ENCODE measurements at places on chromosomes 7 and 10.

DNA sequence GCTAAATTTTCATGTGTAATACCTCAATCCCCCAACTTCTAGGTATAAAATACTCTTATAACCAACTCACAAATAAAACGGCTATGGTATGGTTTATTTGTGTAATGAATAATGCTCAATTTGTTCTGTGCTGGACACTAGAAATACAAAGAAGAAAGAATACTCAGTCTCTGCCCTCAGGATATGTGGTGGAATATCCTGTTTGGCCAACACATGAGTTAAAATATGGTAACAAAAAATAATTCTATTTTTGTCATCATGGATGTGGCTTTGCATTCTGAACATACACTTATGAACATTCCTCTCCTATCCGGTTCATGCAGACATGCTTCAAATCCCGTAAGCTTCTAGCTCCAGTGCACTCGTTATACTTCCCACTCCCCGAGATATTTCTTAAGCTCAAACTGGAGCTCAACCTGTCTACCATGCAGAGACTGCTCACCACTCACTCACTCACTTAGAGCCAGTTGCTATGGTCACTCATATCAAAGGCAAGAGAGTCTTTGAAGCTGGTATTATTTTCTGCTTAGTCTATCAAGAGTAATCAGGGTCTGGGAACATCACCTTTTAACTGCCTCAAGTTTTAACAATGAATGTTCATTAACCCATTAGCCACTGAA, 53.8 kb upstream of the SLC16A12 start:
- DNase-seq = no peak

GRCh38 chr10:75335191-75335590, 66.4 kb downstream of the ZNF503 start:
- DNase-seq = peak; percentile 34

DNA sequence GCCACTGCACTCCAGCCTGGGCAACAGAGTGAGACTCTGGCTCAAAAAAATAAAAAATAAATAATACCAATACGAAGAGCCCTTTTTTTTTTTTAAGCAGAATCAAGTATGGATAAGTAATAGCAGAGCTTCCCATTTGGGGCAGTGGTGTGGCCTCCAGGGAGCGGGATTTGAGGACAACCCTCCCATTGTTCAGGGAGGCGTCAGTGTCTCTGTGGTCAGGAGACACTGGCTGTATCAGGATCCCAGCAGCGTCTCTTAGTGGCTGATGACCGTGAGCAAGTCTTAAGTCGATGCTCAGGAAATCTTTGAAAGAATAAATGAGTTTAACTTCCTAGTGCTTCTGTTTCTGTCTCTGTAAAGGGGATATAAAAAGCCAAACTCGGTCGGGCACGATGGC, 25.2 kb upstream of the SH2B2 start:
- no peak for DNase-seq

DNA sequence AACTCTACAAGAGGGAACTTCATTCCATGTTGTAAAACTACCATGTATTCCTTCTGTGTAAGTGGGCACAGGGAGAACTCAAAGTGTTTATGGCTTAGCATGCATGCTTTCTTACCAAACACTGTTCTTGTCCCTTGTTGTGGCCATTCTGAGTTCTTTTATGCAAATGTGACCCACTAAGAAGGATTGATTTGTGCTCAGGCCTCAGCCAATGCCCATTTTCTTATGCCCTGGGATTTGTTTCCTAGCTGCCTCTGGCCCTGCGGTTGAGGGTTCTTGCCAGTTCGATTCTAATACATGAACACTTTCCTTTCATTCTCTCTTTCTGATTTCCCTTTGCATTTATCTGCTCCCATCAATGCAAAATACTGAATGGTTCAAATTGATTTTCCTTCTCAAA, 316.7 kb downstream of the NRG3 start:
- DNase-seq = no peak

DNA sequence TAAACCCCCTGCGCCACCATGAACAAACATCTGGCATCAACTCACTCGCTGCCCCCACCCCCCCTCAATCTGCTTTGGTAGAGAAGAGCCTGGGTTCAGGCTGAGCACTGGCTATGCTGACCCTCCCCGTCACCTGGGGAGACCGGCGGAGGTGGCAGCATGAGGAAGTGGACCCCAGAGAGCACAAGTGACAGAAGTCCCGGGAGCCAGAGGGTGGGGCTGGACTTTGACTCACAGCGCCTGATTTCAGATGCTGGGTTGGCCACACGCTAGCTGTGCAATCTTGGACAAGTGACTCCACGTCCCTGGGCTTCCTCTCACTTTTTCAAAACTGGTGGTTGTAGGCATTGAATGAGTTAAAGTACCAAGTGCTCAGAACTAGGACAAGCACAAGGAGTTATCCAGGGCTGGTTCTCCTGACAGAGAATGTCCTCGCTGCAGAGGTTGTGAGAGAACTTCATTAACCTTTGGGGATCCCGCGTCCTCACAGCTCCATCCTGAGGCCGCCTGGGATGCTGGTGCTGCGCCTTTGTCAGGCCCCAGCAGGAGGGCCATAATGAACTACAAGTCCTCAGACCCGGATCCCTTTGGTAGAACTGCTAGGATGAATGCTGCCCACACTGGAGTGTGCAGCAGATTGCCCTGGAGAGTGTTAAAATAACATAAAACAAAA, 48.8 kb upstream of the RASGEF1A start:
- no peak for DNase-seq

DNA sequence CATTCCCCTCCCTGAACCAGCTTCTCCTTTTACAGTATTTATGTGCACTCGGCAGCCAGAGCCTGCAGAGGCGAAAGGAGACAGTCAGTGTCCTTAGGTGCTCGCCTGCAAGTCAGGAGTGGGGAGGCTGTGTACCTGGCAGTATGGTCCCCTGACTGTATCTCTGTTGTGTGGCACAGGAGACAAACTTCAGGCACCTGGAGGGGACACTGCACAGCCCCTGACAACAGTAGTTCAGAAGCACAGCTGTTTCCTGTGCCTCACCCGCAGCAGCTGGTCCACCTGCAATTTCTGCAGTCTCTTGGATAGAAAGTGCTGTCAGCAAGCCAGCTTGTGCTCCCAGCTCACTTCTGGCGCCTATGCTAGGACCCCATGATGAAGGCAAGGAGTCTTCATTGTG, 73.4 kb upstream of the LAMB4 start:
- DNase-seq = no peak

DNA sequence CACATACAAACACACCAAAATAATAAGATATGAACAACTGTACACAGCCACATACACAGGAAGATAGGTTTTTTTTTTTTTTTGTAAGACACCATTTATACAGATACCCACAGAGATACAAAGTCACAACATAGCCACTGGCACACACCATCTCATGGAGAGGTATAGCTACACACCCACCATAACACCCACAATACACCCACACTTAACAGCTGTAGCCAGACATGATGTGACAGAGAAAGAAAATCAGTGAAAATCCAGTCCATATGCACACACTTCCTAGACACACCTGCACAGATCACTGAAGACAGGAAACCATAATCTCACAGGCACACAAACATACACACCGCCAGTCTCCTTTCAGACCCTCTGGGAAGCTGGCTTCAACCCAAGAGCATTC, 62.4 kb upstream of the PAX2 start:
- DNase-seq = no peak

- DNase-seq = no peak
Observed at GRCh38 chr10:78584681-78585080, 484.1 kb upstream of the ZMIZ1 start.

DNA sequence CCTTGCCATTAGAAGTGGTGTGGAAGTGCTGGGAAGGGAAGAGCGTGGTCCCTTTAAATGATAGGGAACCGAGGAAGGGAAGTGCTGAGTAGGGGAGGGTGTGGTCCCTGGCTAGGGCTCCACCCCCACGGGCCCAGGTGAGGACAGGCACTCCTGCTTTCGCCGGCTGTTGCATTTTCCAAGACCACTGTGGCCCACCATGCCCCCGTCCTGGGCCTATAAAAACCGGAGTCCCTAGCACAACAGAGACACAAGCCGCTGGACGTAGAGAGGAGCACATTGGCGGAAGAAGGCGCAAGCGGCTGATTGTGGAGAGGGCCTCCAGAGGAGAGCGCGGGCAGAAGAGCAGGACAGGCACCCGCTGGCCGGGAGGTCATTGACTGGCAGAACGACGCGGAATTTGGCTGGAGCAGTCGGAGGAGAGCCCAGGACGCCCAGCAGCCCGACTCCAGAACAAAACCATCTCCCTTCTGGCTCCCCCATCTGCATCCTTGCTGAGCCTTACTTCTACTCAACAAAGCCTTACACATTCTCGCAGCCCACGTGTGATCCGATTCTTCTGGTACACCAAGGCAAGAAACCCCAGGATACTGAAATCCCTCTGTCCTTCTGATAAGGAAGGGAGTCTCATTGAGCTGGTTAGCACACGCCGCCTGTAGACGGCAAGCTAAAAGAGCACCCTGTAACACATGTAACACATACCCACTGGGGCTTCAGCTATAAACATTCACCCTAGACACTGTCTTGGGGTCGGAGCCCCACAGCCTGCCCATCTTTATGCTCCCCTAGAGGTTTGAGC, 146.2 kb upstream of the LYZL1 start:
- DNase-seq = no peak

DNA sequence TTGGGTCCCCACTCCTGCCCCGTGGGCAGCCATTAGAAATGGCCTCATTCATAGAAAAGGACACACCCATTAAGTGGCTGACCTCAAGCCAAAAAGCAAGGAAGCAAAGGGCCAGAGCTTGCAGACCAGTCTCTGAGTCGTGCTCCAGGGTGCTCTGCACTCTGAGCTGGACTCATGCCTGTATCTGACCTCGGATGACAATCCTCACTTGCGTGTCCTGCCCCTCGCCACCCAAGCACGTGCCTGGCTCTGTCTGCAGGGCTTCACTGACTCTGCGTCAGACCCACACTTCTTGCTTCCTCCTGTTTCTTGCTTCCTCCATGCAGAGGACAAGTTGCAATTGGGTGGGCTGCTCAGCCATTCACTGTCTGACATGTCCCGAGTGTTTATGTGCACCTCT, 138.8 kb downstream of the OAT start:
- DNase-seq = no peak

GRCh38 chr7:151831606-151832005, 45.3 kb downstream of the PRKAG2 start:
- no peak for DNase-seq

DNA sequence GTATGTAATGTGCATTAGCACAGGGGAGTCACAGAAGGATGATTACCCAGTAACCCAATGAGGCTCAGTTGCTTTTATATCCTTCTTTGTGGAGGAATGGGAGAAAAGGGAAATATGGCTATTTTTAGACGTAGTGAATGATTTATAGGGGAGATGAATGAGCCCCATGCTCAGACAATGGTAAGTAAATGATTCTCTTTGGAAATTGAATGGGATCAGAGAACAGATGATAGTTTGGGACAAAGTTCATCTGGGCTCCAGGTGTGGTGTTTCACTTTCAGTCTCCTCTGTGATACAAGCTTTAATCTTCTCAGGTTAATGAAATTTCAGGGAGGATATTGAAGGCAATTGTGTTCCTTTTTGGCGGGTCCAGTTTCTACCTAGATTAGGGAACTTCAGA, 63.0 kb upstream of the MPP7 start:
- DNase-seq = no peak

DNA sequence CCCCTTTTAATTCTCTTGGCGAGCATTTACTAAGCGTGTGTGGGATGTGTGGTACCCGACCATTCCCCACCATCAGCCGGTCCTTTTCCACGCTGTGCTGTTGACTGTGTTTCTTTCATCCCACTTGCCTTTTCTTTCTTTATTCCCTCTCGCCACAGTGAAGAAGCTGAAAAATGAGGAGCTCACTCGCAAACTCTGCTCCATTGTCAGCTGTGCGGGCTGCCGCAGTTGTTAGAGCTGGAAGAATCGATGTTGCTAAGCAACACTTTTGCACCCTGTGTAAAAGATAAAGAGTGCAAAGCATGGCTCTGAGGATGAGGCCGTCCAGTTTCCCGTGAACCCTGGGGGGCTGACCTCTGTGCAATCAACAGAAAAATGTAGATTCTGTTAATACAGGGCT, 203.1 kb upstream of the NEBL start:
- DNase-seq = peak; percentile 41

GRCh38 chr7:149883452-149883861, 9.7 kb downstream of the ATP6V0E2 start:
- peak; percentile 43 for DNase-seq

GRCh38 chr7:27263781-27264180, 21.2 kb downstream of the EVX1 start:
- DNase-seq = no peak

- no peak for DNase-seq
Observed at GRCh38 chr7:88523645-88524044, 217.0 kb upstream of the STEAP4 start.

DNA sequence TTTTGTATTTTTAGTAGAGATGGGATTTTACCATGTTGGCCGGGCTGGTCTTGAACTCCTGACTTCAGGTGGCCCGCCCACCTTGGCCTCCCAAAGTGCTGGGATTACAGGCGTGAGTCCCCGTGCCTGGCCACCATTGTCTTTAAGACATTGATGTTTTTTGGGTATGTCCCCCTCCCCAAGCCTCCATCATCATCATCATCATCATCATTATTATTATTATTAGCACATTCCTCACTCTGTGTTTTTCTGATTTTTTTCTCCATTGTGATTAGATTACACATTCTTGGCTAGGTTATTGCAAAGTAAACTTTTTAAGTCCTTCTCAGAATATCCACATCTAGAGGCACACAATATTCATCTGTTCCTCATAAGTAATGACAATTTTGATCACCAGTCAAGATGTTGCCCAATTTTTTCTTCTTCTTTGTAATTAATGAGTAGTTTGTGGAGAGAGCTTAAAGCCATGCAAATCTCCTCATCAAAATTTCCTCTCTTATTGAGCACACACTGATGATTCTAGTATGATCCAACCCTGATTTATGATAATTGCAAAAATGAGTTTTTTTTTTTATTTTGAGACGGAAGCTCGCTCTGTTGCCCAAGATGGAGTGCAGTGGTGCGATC, 47.5 kb downstream of the EPC1 start:
- no peak for DNase-seq

DNA sequence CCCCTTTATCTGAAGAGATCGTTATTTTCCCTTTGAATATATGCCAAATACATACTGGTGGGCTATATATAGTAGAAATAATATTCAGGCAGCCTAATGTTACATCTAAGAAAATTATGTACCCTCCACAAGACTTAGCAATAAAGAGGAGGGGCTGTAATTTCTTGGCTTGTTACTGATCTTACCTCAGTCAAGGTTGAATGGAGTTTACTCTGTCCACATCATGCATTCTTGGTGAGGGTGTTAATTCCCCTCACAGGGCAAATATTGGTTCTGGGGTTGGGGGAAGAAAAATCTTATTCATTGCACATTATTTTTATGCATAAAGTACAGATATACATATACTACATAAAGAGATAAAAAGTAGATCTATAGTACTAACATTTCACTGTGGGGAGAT, 145.8 kb upstream of the ANK3 start:
- no peak for DNase-seq

DNA sequence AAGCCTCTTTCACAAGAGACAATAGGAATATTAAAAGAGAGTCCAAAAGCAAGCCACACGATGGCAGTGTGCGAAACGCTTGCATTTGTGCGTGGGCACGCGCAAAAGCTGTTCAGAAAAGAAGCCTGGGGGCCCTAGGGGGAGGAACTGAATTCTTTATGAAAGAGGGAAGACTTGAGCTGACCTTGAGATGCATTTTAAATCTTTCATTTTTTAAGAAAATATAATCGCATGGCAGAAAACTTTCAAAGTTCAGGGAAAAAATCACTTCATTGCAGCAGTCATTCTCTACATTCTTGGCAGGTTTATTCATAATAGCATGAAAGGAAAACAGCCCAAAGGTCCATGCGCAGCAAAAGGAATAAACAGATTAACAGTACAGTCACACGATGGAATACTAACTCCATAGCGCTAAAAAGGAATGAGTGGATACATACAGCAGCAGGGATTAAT, 206.5 kb upstream of the PRKCQ start:
- peak; percentile 71 for DNase-seq

GRCh38 chr7:4682621-4683042, 537 bp downstream of the FOXK1 start:
- no peak for DNase-seq

Data from fibroblast of mammary gland (primary cell).